H9 (cell line): ENCODE measurements at places on chromosomes 4 and X. TPM values are rescaled to one million over a fixed set of nuclear protein-coding genes. Genes with fewer than 3 reads are reported as not detected.

MAGEA8 gene
- not detected in 2 replicates for total RNA-seq

SORBS2 gene
- 8.8 and 9.7 TPM in 2 replicates for total RNA-seq

FAM47A gene
- not detected in 2 replicates for total RNA-seq

ADGRG4 gene
- not detected in 2 replicates for total RNA-seq

CXXC4 gene
- 4.2 TPM in 2 replicates for total RNA-seq

PROM1 gene
- total RNA-seq: 95.0 and 98.3 TPM in 2 replicates

CLCN5 gene
- 5.9 and 7.5 TPM in 2 replicates for total RNA-seq

STBD1 gene
- 1.1 TPM in 2 replicates for total RNA-seq
